Right cardiac atrium (tissue), 5 donors: ENCODE measurements at places on chromosomes 7 and 10. TPM values are rescaled to one million over a fixed set of nuclear protein-coding genes. Genes with fewer than 3 reads are reported as not detected.

DIP2C gene
- 25.5 TPM for total RNA-seq

DNA sequence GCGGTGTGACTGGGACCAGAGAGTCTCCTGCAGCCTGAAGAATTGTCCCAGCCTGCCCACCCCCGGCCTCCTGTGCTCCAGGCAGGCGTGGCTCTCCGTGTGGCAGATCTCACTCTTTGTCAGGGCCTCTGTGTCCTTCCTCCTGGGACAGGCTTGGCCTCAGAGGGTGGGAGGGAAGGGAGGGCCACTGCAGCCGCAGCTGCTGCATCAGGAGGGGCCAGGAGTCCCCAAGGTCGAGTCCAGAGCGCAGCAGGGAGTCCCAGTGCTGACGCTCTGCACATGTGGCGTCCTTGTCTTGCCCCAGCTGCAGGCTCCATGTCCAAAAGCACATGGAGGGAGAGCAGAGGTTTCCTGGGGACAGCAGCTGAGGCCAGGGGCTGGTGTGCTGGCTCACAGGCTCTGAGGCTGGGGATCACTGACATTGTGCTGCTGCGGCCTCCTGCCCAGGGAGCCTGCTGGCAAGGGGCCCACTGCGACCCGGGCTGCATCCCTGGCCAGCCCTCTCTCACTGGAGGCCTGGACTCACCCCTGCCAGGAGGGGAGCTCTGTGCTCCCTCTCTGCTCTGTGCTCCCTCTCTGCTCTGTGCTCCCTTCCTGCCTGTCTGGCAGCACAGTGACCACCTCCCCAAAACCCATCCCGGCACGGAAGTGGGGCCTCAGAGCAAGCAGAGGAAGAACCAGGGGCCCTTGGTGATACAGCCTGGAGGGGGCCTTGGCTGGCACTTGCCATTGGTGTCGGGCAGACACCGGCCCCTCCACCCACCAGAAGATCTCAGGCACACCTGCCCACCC, 114.6 kb upstream of the RET start:
- peak; percentile 67 for DNase-seq

MMD2 gene
- not detected for total RNA-seq

- DNase-seq: no peak
Observed at GRCh38 chr10:89115876-89116627, 91.1 kb downstream of the CH25H start.

DNA sequence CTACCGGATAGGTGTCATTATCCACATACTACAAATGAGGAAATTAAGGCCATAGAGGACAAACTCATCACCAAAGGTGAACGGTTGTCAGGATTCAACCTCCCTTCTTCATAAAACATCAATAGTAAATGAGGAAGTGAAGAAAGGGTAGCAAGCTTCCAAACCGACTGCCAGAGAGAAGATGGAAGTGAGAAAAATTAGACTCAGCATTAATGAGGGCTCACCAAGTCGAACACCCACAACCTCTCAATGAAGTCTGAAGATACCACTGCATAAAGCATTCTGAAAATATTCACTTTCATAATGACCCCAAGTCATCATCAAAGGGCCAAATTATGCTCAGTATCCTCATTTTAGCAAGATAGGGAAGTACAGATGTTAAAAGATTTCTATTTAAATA, 29.6 kb downstream of the ABCB4 start:
- no peak for DNase-seq

GRCh38 chr7:2476298-2476697, at the start of gene GRIFIN:
Gene GRIFIN, minus strand, starts transcription at chr7:2476398. Its CDS starts 15 bp downstream, at chr7:2476383.
- DNase-seq: no peak

DNA sequence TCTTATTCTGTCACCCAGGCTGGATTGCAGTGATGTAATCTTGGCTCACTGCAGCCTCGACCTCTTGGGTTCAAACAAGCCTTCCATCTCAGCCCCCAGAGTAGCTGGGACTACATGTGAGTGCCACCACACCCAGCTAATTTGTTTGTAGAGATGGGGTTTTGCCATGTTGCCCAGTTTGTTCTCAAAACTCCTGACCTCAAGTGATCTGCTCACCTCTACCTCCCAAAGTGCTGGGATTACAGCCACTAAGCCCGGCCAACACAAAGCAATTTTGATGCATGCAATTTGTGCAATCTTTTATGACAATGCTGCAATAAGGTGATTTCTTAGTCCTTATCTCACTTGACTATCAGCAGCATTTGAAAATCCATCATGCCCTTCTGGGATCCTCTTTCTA, 333.1 kb downstream of the FRMD4A start:
- DNase-seq: no peak

RNF148 gene
- 0.35 TPM for total RNA-seq

ZNF138 gene
- total RNA-seq: 6.4 TPM

COMMD3 gene
- total RNA-seq: 82.6 TPM

GRCh38 chr10:118272767-118273166, 69.4 kb downstream of the FAM204A start:
- DNase-seq: no peak

DNA sequence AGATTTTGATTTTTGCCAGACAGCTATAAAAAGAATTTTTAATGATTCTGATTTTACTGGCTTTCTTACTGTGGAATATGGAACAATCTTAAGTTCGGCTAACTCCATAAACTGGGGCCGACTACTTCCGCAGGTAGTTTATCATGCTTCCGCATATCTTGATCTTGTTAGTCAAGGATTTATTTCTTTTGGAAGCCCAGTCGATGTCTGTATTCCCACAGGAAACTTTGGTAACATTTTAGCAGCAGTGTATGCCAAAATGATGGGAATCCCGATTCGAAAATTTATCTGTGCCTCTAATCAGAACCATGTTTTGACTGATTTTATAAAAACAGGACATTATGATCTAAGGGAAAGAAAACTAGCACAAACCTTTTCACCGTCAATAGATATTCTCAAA, 8.1 kb downstream of the THNSL1 start:
- DNase-seq: no peak

GRCh38 chr10:69802424-69803161, 887 bp downstream of the COL13A1 start:
- peak; percentile 45 for DNase-seq

DNA sequence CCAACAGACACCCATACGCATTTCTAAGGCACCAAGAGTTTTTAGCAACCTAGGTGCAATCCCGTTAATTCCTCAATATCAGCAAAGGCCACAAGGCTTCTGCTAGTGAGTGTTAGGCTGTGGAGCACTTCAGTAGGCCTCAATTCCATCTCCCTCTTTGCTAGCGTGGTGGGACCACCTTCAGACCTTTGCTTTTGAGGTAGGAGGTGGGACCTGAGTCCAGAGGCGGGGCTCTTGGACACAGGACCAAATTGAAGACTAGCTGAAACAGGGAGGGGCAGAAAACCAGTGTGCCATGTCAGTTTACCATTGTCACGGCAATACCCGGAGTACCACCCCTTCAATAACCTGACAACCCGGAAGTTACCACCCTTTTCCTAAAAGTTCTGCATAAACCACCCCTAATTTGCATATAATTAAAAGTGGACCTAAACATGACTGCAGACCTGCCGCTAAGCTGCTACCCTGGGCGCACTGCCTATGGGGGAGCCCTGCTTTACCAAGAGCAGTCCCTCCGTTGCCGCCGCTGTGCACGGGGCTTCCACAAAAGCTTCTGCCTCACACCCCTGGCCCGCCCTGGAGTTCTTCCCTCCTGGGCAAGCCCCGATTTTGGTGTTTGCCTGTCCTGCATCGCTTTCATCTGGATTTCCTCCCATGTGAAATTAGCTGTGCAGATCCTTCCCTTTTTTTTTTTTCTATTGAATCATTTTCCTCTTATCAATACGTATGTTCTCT, 41.1 kb upstream of the EN2 start:
- DNase-seq: no peak

OGDH gene
- 371 TPM for total RNA-seq

GRCh38 chr7:6556196-6556595, 4.9 kb upstream of the GRID2IP start:
- no peak for DNase-seq

RPP30 gene
- total RNA-seq: 31.0 TPM

DNA sequence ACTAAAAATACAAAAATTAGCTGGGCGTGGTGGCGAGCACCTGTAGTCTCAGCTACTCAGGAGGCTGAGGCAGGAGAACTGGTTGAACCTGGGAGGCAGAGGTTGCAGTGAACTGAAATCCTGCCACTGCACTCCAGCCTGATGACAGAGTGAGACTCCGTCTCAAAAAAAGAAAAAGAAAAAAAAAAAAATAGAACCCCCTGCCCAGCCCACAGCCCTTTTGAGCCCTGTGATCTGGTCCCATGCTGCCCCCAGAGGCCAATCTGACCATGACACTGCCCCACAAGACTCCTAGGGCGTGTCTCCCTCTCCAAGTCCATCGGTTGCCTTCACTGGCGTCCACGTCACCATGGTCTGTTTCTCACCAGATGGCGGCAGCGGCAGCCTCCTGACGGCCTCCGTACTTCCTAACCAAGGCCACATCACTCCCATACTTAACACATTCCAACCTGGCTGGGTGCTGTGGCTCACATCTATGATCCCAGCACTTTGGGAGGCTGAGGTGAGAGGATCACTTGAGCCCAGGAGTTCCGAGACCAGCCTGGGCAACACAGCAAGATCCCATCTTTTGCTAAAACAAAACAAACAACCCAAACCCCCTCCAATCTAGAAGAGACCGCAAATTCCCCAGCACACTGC, 18.0 kb downstream of the STX1A start:
- peak; percentile 77 for DNase-seq

- no peak for DNase-seq
Observed at GRCh38 chr10:122373108-122373507, 1.4 kb upstream of the PLEKHA1 start.

CREM gene
- 31.9 TPM for total RNA-seq

GRCh38 chr10:71899665-71900412, 48.8 kb upstream of the PSAP start:
- DNase-seq: no peak

ABCB1 gene
- total RNA-seq: 0.51 TPM

HTR5A gene
- not detected for total RNA-seq

DNA sequence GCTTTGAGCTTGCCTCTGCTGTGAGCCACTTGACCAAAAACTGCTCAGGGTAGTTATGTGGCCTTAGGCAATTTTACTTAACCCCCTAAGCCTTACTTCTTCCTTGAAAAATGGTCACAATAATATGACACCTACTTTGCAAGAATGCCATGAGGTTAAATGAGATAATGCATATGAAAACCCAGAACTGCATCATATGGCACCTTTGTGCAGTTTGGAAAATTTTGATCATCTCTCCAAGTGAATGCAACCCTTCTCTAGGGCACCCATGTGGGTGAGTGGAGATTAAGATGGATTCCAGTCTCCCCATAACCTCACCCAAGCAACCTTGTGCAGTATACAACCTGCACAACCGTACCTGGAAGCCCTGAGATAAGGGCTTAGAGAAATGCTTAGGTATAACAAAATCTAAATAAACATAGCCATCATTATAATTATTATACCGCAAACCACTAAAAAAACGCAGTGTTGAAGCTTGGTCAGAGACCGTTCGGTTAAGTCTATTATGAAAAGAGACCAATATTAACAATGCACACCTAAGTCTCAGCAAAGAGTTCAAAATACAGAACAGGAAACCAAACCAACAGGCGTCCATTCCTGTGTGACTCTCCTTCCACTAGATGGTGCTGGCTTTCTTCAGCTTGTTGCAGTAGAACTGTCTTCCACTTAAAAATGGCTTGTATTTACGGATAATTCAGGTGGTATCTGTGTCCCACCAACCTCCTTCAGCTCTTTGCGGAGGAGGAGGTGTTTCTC, 21.0 kb upstream of the ASB15 start:
- DNase-seq: no peak

AOAH gene
- total RNA-seq: 3.1 TPM

RPEL1 gene
- total RNA-seq: not detected

DNA sequence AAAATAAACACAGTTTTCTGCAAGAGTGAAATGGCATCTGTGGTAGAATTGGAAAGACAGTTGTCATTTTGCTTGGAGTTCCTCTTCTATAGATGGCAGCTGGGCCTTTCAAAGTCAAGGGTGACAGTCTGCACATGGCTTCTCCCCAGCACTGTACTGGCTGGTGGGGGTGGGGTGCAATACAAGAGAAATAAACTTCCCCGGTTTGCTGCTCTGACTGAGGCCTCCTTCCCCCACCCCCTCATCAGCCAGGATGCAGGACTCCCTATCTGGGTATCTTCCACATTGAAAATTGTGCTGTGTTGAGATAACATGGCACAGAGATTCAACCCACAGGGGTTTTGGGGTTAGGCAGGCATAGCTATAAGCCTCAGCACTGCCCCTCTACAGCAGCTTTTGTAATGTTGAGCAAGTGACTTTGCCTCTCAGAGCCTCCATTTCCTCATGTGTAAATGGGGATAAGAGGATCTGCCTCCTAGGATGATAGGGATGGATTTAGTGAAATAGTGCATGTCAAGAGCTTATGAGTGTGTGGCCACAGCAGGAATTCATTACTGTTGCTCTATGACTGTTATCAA, 85.8 kb upstream of the WDR11 start:
- no peak for DNase-seq

GRCh38 chr7:158327571-158328180, 259.9 kb downstream of the PTPRN2 start:
- no peak for DNase-seq

DNA sequence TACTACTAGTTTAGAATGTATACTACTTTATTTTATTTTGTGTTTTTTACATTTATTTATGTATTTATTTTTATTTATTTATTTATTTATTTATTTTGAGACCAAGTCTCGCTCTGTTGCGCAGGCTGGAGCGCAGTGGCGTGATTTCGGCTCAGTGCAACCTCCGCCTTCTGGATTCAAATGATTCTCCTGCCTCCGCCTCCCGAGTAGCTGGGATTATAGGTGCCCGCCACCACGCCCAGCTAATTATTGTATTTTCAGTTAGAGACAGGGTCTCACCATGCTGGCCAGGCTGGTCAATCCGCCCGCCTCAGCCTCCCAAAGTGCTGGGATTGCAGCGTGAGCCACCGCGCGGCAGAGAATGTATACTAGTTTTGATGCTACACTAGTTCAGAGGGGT, 2.0 kb upstream of the PARD3 start:
- DNase-seq: no peak

- no peak for DNase-seq
Observed at GRCh38 chr7:31311552-31311951, 29.0 kb downstream of the NEUROD6 start.

GPR26 gene
- total RNA-seq: not detected

PDZD7 gene
- total RNA-seq: 0.76 TPM

COL28A1 gene
- 5.3 TPM for total RNA-seq
